ENCODE measurements at places on chromosomes 5 and 9. TPM values are rescaled to one million over a fixed set of nuclear protein-coding genes. Genes with fewer than 3 reads are reported as not detected.

DNA sequence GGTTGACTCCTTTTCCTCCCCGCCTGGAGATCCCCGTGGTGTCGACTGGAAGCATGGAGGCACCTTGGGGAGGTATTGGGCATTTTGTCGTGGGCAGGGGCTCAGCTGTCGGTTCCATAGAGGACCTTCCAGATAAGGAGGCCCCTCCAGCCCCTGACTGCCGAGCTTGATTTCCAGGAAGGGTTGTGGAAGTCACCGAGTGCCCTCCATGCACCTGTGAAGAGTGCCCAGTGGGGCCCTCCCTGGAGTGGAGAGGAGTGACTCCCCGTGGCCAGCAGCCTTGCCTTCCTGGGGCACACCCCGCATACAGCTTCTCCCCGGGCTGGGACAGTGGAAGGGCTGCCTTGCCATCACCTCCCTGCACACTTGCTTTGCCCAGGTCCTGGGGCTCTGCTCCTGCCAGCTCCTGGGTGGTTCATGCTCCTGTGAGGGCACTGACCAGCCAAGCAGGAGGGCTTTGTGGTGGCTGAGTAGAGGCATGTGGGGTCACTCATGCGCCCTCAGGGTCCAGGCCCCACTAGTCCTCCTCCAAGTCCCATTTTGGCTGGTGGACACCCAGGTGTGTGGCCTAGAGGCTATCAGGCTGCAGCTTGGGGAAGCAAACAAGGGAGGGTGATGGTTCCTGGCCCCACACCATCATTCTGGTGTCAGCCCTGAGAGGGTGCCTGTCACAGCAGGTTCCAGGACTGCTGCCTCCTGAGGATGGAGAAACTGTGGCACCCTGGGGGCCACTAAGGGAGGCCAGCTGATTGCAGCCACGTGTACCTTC lies 133.0 kb downstream of the WNK2 start:
- no peak for DNase-seq

DNA sequence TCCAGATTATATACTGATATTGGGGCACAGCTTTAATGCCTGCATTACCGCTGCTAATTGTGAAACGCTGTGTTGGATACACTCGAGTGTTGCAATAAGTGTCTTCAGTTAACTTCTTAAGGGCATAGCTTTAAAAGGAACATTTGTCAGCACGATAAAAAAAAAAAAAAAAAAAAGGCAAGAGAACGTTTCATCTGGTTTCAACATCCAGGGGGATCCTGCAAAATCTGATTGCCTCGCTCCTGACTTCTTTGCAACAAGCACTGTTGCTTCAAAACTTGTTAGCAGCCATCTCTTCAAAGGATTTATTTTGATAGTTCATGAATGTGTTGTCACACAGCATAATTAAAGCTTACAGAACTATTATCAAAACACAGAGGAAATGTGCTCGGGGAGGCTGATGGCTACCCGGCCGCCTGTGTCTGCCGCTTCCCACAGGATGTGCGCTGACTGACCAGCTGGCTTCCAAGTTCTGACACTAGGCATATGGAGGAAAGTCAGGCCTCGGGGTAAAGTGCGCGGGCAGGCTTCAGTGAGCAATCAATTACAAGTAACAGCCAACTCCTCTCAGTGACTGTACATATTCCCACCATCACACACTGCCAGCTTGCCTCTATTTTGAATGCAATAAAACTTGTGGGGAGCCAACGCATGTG lies 77.7 kb downstream of the EBF1 start:
- DNase-seq, result peak; percentile 96

- no peak for DNase-seq
Measured at GRCh38 chr5:42502613-42503470, 79.6 kb downstream of the GHR start.

- DNase-seq, result no peak
Measured at GRCh38 chr5:60841361-60841760, 2.7 kb downstream of the ELOVL7 start.

DNA sequence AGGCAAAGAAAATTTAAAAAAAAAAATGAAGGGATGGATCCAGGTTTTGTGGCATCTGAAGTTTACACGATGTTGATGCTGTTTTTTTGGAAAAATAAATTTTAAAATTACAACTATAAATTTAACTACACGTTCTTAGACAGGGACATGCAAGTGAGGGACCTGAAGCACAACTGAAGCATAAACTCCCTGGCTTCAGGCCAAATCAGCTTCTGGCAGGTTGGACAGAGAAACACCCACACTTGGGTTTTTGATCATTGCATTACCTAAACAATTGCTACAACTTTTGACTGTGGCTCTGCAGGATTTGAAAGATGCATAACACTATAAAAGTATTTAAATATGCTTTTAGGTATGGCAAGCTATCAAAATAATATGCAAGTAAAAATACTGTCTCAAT lies 1318.3 kb upstream of the DMAC1 start:
- no peak for DNase-seq

GRCh38 chr5:8458038-8458383 lies 589.1 kb downstream of the MTRR start:
- DNase-seq, result peak; percentile 27

GRCh38 chr5:128572930-128573319 lies 34.9 kb upstream of the FBN2 start:
- DNase-seq, result no peak

DNA sequence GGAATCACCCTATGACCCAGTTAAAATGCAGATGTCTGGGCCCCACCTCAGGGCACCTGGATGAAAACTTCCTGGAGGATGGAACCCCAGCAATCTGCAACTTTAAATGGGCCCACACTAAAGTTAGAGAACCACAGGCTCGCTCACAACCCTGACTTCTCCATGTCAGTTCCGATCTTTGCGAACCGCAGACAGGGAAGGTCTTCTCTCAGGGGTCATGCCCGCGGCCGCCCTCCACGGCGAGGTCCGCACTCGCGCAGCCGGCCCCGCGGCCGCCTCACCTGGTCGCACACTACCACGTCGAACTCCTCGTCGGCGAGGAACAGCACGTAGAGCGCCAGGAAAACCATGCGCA lies 499 bp downstream of the ALG2 start:
- no peak for DNase-seq

ARHGEF28 gene
- 8.0 TPM for total RNA-seq

LRRC19 gene
- not detected for total RNA-seq
